Dorsolateral prefrontal cortex (tissue), 122 donors: ENCODE measurements at places on chromosomes 2 and 18.

DNA sequence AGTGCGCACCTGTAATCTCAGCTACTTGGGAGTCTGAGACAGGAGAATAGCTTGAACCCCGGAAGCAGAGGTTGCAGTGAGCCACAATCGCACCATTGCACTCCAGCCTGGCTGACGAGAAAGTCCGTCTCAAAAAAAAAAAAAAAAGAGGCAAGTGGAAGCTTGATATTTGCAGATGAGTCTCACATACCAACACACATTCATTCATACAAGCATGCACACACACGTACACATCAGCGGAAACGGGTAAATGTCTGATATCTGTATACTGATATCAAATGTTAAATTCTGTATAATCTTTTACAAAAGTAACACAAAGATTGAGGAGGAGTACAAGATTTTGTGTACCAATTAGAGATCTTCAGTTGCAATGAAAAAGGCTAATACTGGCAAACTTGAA lies 47.8 kb upstream of the SPOPL start:
- DNase-seq: no peak

DNA sequence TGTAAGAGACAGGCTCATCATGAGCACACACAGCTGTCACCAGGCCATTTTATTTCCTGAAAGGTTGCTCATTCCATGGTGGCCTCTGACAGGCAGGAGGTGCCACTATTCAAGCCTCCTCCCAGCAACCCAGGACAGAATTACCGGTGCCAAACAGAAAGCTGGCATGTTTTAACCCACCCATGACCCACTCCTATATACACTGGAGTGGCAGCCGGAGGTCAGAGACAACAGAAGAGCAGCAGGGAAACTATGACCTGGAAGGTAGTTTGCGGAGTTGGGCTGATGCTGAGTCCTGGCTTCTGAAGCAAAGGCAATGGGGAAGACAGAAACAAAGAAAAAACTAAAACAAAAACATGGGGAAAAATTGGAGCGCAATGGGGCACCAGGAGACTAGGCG lies 2.3 kb downstream of the RFTN2 start:
- DNase-seq: no peak

GRCh38 chr2:231450548-231450989 lies 13.7 kb downstream of the NCL start:
- no peak for DNase-seq

DNA sequence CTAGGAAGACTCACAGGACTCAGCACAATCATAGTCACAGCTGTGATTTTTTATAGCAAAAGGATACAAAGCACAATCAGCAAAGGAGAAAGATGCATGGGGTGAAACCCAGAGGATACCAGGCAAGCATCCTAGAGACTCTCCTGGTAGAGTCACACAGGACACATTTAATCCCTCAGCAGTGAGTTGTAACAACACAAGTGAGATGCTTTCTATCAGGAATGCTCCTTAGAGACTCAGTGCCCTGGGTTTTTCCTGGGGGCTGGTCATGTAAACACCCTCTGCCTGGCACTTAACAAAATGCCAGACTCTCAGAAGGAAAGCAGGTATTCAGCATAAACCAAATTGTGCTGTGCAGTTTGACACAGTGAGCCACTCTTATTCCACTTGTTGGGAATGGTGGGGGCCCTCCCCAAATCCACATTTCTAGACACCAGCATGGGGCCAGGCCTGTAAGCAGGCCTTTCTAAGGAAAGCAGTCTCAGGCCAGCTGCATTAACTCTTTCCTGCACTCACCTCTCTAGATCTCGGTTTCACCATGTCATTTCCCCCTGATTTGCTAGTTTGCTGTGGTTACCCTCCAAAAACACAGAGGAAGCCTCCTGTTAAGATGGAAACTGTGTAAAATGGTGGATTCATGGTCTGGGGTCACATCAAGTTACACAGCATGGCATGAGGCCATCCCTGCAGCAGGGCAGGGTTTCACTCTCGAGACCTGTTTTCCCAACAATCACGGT lies 16.9 kb upstream of the RNU4ATAC start:
- no peak for DNase-seq

GRCh38 chr2:128390991-128391630 lies 72.4 kb upstream of the HS6ST1 start:
- DNase-seq: no peak

DNA sequence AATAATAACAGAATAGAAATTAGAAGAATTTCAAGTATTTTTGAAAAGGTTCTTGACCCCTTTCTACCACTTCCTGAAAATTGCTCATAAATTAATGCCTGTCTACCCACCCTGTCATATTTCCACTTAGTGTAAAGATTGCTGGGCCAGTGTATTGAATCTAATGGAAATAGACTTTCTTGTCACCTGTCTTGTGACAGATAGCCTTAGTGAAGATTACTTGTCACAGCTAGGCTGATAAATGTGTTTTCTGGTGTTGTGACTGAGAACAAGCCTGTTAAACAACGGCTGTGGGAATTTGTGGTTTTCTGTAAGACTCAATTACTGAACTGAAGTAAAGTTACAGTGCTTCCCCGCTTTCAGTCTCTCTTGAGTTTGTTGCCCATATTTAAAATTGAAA lies 37.0 kb downstream of the PIK3C3 start:
- no peak for DNase-seq

GRCh38 chr2:88656690-88657089 lies 29.4 kb upstream of the EIF2AK3 start:
- no peak for DNase-seq

- no peak for DNase-seq
These were observed 69.9 kb downstream of the RHBDD1 start for GRCh38 chr2:226905718-226906117.

DNA sequence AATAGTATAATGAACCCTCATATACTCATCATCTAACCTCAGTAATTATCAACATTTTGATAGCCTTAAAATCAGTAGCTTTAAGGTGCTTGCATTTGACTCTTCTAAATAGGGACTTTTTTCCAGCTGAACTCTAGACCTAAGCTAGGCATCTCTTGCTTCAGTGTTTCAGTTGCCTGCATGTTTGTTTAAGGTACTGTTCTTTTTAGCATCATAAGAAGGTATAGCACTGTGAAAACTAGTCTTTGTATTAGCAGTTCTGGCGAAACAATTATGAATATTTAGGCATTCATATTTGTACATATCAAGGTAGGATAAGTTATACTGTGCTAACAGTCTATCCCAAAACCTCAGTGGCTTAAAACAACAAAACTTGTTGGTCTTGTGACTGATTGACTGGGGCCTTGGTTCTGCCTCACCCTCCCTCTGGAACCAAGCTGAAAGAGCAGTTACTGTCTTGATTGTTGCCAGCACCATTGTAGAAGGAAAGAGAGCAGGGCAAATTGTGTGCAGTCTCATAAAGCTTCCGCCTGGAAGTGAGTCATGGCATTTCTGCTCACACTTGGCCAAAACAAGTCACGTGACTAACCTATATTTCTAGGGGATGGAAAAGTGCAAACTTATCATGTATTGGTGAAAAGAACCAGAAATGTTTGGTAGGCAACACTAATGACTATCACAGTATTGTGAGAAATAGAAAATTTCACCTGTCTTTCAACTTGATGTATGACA lies 24.3 kb downstream of the GALNT1 start:
- DNase-seq: no peak

DNA sequence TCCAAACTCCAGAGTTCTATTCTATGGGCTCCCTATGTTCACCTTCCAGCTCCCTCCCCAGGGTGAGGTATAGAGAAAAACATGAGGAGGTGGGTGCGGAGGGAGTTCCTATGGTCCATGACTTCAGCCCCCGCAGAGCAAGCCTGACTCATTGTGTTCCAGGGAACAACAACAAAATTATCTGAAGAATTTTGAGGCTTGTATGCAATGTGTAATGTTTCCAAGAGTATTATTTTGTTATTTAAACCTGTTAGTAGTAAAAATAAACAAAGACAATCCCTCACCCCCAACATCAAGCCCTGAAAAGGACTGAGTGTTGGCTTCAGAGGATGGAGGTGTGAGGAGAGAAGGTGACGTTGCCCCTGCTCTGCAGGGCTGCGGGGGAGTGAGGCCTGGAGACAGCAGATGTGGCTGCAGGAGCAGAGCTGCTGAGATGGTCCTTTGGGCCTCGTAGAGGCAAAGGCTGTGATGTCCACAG lies 29.0 kb downstream of the LAMA3 start:
- DNase-seq: no peak

DNA sequence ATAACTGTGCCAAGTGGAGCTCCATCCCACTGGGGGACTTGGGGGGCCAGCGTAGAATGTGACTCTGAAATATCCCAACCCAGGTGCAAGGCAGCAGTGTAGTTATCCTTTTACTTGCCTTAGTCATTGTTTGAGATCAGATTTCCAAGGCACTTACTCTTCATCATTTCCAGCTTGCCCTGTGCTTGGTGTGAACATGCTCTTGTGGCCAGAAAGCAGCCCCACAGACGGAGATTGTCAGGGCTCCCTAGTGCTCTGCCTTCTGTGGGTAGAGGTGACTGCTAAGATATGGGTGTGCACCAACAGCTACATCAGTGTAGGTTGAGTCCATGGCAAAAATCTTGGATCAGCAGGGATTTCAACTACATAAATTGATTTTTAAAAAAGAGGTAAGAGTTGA lies 2010.0 kb upstream of the PIK3C3 start:
- no peak for DNase-seq

- DNase-seq: no peak
These were observed 207.5 kb downstream of the INSIG2 start for GRCh38 chr2:118295592-118296390.

DNA sequence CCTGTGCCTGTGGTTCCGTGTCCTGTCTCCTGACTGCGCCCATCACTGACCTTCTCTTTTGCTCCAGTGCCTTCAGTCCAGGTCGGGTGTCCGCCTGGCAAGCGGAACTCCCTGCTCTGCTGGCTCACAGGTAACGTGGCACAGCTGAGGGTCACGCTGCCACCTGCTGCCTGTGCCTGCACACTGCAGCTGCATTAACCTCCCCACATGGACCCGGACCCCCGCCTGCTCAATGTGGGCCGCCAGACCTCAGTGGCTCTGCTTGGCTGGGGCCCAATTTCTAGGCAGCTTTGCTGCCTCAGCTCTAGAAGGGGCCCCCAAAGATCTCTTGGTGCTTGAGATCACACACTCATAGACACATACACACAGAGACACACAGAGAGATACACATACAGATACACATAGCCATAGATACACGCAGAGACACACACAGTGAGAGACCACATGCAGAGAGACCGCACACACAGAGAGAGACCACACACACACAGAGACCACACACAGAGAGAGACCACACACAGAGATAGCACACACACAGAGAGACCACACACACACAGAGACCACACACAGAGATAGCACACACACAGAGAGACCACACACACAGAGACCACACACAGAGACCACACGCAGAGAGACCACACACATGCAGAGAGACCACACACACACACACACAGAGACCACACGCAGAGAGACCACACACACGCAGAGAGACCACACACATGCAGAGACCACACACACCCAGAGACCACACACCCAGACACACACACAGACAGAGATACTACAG lies 14.9 kb upstream of the CNNM3 start:
- DNase-seq: peak; percentile 66

GRCh38 chr2:112459372-112459771 lies 22.6 kb upstream of the TTL start:
- no peak for DNase-seq

DNA sequence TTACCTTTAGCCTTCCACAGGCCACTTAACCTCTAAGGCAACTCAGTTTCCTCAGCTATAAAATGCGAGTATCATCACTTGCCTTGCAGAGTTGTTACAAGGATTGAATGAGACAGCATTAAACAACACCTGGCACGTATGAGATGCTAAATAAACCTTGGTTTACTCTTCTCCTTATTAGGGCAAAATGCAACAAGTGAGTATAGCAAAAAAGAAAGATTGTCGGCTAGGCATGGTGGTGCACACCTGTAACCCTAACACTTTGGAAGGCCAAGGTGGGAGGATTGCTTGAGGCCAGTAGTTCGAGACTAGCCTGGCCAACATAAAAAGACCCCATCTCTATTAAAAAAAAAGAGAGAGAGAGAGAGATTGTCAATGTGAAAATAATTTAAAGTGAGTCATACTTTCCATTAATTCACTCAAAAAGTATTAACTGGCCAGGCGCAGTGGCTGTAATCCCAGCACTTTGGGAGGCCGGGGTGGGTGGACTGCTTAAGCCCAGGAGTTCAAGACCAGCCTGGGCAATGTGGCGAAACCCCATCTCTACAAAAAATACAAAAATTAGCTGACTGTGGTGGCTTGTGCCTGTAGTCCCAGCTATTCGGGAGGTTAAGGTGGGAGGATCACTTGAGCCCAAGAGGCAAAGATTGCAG lies 8.0 kb downstream of the ATAD2B start:
- no peak for DNase-seq

GRCh38 chr2:58928973-58929372 lies 687.8 kb upstream of the FANCL start:
- no peak for DNase-seq

DNA sequence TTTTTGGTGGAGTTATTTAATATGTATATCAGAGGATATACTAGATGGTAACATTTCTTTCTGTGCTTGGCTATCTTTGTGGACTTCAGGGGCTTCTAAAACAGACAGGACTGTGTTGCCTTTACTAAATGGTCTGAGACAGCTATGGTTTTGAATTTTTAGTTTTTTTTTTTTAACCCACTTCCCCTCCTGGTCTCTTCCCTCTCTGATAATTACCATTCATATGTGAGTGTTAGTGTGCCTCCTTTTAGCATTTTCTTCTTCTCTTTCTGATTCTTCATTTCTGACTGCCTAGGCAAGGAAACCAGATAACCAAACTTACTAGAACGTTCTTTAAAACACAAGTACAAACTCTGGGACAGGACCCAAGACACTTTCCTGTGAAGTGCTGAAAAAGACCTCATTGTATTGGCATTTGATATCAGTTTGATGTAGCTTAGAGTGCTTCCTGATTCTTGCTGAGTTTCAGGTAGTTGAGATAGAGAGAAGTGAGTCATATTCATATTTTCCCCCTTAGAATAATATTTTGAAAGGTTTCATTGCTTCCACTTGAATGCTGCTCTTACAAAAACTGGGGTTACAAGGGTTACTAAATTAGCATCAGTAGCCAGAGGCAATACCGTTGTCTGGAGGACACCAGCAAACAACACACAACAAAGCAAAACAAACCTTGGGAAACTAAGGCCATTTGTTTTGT lies 52.7 kb downstream of the SMAD4 start:
- DNase-seq: no peak

DNA sequence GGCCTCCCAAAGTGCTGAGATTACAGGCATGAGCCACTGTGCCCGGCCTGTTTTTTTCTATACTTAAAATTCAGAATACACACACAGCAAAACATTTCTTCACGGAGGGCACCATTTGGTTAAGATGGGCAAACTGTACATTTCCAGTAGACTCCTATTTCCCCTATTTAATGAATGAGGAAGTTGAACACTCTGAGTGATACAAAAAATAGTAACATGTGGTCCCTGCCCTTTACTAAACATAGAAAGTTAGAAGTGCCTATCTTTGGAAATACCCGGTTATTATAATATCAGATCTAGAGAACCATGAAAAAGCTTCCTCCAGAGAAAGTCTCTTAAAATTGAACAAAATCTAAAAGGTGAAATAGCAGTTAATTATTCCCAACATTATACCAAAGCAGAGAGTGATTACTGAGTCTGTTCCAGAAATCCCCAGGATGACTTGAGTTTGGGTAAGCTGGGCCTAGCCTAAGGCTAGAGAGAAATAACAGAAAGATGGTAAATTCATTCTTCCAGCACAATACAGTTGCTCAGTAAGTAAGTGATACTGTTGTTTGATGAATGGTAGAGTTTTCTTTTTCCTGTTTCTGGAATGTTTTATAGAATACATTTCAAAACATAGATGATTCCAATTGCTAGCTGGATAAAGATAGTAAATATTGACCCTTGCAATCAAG lies 23.3 kb upstream of the RMC1 start:
- no peak for DNase-seq
